HuH-7 (cell line): ENCODE measurements at places on chromosomes 2 and 18.
A peak's percentile ranks its signal among the peaks of the same experiment; 100 is the strongest.

GRCh38 chr2:195410074-195410671, 246.9 kb upstream of the SLC39A10 start:
- DNase-seq: no peak

DNA sequence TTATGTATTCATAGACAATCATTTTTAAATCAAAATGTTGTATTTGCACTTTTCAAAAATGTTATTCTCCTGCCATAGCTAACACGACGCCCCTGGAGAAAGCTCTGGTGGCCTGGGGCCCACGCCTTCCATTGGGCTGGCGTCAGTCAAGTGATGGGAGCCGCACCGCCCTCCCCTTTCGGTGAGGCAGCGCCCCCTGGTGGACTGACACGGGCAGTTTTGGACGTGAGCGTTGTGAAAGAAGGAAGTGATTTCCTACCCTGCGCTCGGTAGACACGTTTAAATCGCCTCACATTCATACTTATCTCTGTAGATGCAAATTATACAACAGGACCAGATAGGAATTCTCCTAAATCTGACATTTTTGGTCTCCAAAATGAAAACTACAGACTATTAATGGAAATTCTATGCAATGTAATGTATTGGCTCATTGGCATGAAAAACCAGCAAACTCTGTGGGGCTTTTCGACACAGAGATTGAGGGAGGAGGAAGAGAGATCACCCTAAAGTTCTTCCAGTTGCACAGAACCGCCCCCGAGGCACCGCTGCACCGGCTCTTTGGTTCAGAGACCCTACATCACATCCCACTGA, 326.2 kb upstream of the SOX11 start:
- peak; percentile 58 for DNase-seq

DNA sequence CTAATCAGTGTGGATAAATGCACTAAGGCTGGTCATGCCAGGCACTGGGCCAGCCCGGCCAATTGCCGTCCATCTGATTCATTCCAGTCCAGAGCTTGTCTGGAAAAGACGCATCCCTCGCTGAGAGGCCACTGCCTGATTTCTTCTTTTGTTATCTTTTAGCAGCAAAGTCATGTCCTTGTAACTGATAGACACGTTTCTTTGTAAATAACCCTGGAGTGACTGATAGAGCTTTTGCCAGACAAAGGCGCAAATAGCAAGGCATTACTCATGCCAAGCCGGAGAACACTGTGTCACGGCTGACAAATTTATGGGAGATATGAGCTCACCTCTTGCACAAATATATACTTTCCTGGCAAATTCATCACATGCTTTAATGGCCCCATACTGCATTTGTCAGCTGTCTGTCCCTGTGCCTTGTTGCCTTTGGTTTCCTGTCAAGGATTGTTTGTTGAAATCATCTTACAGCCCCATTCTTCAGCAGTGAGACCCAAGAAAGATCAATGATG, 164.4 kb downstream of the ETAA1 start:
- DNase-seq: no peak

GRCh38 chr2:74845217-74845751, 11.4 kb downstream of the HK2 start:
- DNase-seq: no peak

DNA sequence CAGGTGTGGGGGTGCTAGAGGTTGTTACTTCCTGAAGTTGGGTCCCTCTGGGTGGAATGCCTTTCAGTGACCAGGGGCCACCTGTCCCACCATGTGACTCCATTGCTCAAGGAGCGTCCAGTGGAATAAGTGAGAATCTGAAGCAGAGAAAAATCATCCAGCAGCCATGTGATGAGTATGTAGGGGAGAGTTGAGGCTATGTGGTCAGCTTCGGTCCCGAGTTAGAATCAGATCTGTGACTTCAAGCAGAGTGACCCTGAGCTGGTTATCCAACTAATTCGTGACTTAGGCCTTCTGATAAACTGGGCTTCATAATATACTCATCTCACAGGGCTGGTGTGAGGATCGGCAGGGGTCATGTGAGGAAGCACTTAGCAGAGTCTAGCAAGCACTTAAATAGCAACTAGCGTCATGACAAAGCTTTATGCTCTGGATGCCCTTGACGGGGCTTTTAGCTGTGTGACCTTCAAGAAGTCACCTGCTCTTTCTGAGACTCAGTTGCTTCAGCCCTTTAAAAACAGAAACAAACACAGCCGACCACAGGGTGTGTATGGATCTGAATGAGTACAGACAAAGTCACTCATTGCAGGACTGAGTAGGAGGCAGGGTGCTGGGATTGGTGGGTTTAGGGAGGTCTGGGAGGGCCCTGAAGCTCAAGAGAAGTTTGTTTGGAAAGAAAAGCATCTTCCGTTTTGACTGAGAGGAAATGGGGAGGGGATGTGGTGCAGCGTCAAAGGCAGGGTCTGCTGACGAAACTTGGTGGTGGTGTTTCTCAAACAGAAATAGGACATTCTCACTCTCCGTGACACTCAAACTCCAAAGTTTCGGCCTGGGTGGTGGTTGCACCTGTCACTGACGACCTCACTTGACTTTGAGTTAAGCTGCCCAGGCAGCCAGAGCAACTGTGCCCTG, 264.0 kb upstream of the CXCR4 start:
- no peak for DNase-seq
